ENCODE measurements at places on chromosomes 7 and 10. TPM values are rescaled to one million over a fixed set of nuclear protein-coding genes. Genes with fewer than 3 reads are reported as not detected.
A peak's percentile ranks its signal among the peaks of the same experiment; 100 is the strongest.

- DNase-seq: no peak
These were observed 23.0 kb downstream of the BZW2 start for GRCh38 chr7:16668978-16669377.

- DNase-seq: no peak
These were observed 45.3 kb downstream of the PDLIM1 start for GRCh38 chr10:95245425-95246055.

DNA sequence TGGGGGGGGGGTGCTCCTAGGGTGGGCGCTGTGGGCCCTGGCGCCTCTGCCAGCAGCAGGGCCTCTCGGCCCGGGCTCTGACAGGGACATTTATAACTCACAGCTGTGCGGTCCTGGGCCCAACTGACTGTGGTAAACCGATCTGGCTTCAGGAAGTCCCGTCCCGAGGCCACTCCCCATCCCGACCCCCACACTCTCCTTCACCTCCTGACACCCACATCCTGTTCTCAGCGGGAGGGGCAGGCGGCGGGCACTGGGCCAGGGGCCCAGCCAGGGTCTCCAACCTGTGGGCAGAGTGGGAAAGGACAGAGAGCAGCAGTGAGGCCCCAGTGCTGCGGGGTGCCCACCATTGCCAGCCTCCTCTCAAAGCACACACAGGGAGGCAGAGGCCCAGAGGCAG is 69.1 kb downstream of the ZMIZ1 start:
- no peak for DNase-seq

GRCh38 chr7:94252971-94253370 is 141.7 kb upstream of the COL1A2 start:
- no peak for DNase-seq

DNA sequence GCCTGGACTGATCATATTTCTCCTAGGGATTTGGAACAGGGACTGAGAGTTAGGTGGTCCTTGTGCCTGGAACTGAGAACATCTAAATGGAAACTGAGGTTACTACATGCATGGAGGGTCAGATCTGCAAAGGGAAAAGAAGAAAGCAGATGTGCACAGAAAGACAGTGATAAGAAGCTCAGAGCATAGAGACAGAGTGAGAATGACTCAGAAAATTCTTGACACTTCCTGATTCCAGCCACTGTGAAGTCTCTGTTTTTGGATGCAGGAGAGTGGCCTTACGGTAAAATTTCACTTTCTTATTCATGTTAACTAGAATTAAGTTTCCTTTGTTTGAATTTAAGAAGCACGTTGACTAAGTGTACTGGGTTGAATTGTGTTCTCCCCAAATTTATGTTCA is 241.7 kb downstream of the TMEM26 start:
- no peak for DNase-seq

DNA sequence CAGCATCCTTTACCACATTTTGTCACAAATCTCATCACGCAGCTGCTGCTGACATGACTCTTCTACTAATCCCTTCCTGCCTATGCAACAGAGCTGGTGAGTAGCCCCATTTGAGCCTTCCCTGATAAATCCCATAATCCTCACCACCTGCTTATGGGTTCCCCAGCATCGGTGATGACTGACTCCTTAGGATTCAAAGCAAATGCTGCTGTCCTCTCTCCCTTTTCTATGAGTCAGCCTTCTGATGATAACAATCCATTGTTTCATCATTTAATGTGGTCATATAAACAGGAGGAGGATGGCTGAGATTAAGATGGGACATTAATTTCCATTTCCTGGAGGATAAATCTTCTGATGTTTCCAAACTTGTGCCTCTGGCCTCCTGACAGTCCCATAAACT is 73.4 kb downstream of the SORCS1 start:
- no peak for DNase-seq

GRCh38 chr7:82677493-82677892 is 233.9 kb upstream of the CACNA2D1 start:
- no peak for DNase-seq

DNA sequence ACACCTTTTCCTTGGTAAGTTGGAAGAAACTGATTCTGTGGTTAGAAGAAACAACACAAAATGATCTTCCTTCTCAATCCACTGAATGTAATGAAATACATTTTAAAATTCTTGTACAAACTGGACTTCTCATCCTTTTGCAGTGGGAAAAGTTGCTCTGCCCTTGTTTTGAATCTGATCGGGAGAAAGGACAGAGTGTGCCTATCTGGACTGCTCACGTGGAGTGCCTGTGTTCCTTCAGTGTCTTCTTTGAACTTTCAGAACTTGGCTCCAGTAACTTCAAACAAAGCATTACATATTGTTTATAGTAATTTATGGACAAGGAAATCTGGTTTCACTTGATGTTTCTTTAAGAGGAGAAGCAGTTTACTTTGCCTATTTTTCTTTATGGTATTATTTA is 17.1 kb downstream of the SLC26A3 start:
- DNase-seq: peak; percentile 78

The SPDYE17 gene
- not detected for total RNA-seq

DNA sequence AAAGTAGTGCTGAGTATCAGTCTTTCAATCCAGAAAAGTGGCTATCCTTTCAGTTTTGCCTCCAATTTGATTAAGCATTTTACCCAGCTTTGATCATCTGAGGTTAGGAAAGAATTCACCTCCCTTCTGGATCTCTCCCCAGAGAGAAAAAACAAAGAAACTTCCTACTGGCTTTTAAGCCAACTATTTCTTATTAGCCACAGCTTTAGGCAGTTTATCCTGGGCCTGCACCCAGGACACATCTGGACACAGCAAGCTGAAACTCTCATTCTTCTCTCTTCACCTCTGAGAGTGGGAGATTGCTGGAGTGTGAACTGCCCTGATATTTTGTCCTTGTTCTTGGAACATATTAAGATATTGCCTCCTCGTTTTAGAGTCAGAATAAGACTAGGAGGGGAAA is 43.5 kb upstream of the LSM8 start:
- DNase-seq: no peak

GRCh38 chr7:69922026-69922803 is 323.9 kb downstream of the AUTS2 start:
- peak; percentile 6 for DNase-seq

GRCh38 chr7:87339373-87339897 is 6.0 kb upstream of the CROT start:
- DNase-seq: no peak

Data from prostate gland (tissue), 2 donors.